ENCODE measurements at places on chromosomes 6 and 20. TPM values are rescaled to one million over a fixed set of nuclear protein-coding genes. Genes with fewer than 3 reads are reported as not detected.
A peak's percentile ranks its signal among the peaks of the same experiment; 100 is the strongest.

The ZNF318 gene
- total RNA-seq, result 45.9 TPM

The LHFPL5 gene
- not detected for total RNA-seq

DNA sequence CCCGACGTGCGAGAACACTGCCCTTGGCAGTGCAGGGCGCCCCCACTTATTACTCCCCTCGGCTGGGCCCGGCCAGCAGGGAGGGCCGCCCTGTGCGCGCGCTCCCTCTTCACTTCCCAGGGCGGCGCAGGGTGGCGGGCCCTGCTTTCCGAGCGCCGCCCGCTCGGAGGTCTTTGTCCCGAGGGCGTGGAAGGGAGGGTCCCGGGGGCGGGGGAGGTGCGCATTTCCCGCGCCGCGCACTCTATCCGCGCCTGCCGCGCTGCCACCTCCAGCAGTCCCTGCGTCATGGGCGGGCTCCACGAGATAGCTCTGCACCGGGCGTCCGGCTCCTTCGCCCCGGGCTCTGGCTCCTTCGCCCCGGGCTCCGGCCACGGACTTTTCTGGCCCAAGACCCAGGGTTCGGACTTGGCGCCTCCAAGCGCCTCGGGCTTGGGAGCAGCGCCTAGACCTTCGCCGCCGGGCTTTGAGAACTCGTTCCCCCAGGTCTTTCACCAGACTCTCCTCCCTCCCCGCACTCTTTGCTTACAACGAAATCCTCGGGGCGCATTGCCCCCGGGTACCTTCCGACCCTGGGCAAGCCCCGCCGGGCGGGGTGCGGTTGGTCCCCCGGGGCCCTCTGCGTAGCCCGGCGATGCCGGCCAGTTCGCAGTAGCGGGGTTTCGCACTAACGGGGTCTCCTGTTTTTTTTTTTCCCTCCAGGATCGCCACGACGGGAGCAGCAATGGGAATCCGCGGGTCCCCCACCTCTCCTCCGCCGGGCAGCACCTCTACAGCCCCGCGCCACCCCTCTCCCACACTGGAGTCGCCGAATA, 1.6 kb downstream of the TFAP2C start:
- no peak for DNase-seq
- no peak overlapping the region for H3K27ac ChIP-seq
- H3K4me3 ChIP-seq, result no peak overlapping the region
- no peaks in the 10 kb centered on the region for H3K36me3 ChIP-seq
- H3K27me3 ChIP-seq, result peaks cover 25% of the 10 kb centered on the region

DNA sequence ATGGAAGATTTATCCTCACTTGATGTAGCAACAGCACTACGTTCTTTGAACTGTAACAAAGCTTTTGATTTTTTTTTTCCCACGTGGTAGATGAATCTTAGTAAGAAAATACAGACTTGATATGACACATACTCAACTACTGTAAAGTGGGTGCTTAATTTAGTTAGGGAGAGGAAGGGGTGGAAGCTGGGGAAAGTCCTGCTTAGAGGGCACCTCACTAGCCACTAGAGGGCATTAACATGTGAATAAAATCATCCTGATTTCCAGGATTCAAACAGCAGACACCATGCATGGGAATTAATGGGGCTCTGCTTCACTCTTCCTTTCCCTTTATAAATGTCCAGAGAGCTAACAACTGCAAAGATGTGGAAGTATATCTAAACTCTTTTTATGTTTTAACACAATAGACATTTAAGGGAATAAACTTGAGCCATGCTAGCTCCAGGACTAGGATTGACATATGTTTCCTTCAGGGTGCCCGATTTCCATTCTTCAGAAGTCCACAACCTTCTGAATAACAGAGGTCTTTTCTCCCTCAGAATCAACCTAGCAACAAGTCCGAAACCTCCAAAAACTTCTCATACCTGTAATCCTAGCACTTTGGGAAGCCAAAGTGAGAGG, 250.1 kb downstream of the ATXN1 start:
- peaks cover 19% of the 10 kb centered on the region for H3K4me1 ChIP-seq
- H3K36me3 ChIP-seq, result no peaks in the 10 kb centered on the region
- no peaks in the 10 kb centered on the region for H3K27me3 ChIP-seq
- no peak for DNase-seq
- no peak overlapping the region for H3K4me3 ChIP-seq

- no peak overlapping the region for H3K27ac ChIP-seq
- H3K36me3 ChIP-seq, result no peaks in the 10 kb centered on the region
- H3K27me3 ChIP-seq, result peaks cover 3% of the 10 kb centered on the region
- no peak overlapping the region for H3K4me3 ChIP-seq
- DNase-seq, result no peak
These were observed 14.3 kb upstream of the SLC22A3 start for GRCh38 chr6:160333841-160334240.

GRCh38 chr20:34452281-34452982, 63.8 kb upstream of the DYNLRB1 start:
- H3K36me3 ChIP-seq, result peaks cover 77% of the 10 kb centered on the region
- DNase-seq, result no peak
- H3K27ac ChIP-seq, result no peak overlapping the region
- no peak overlapping the region for H3K4me3 ChIP-seq
- peaks cover 2% of the 10 kb centered on the region for H3K4me1 ChIP-seq

DNA sequence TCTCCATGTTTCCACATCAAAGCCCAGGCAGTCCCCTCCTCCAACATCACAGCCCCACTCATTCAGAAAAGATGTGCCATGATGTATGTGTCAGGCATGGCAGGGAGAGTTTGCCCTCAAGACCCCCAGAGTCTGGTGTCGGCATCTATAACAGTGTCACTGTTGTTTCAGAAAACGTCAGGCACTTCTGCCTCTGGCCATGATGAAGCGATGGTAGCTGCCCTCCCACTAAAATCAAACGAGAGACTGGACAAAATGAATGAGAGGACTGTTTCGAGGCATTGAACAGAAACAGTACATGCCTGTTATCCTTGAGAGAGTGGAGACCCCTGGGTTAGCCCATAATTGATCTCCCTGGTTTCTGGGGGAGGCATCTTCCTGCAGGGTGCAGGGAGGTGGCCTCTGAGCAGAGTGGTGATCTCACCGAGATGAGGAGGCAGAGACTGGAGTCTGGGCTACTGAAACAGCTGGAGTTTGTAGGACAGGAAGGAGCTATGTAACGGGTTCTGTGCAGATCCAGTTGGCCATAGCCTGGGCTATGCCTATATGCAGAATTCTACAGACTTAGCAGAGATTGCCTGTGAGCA, 144.5 kb downstream of the SYCP2 start:
- H3K27me3 ChIP-seq, result no peaks in the 10 kb centered on the region
- H3K4me1 ChIP-seq, result no peaks in the 10 kb centered on the region
- peak; percentile 2 for DNase-seq
- no peak overlapping the region for H3K27ac ChIP-seq
- no peaks in the 10 kb centered on the region for H3K36me3 ChIP-seq

GRCh38 chr6:160030103-160030502, 61.2 kb downstream of the IGF2R start:
- peaks cover 78% of the 10 kb centered on the region for H3K36me3 ChIP-seq
- no peaks in the 10 kb centered on the region for H3K27me3 ChIP-seq
- no peak overlapping the region for H3K27ac ChIP-seq
- DNase-seq, result no peak
- H3K4me1 ChIP-seq, result peaks cover 10% of the 10 kb centered on the region
- no peak overlapping the region for H3K4me3 ChIP-seq

GRCh38 chr6:139857143-139857542, 482.7 kb upstream of the CITED2 start:
- H3K27ac ChIP-seq, result no peak overlapping the region
- DNase-seq, result no peak
- no peaks in the 10 kb centered on the region for H3K27me3 ChIP-seq
- H3K4me1 ChIP-seq, result no peaks in the 10 kb centered on the region
- H3K36me3 ChIP-seq, result no peaks in the 10 kb centered on the region

GRCh38 chr6:859936-860335, 167.0 kb upstream of the EXOC2 start:
- H3K36me3 ChIP-seq, result no peaks in the 10 kb centered on the region
- H3K4me1 ChIP-seq, result no peaks in the 10 kb centered on the region
- no peak overlapping the region for H3K4me3 ChIP-seq
- H3K27me3 ChIP-seq, result peaks cover 5% of the 10 kb centered on the region
- DNase-seq, result no peak
